Lower leg skin (tissue), 4 donors: ENCODE measurements at places on chromosomes 5 and 9.
A peak's percentile ranks its signal among the peaks of the same experiment; 100 is the strongest.

GRCh38 chr5:17340819-17341218 lies 123.4 kb downstream of the BASP1 start:
- no peak for DNase-seq

DNA sequence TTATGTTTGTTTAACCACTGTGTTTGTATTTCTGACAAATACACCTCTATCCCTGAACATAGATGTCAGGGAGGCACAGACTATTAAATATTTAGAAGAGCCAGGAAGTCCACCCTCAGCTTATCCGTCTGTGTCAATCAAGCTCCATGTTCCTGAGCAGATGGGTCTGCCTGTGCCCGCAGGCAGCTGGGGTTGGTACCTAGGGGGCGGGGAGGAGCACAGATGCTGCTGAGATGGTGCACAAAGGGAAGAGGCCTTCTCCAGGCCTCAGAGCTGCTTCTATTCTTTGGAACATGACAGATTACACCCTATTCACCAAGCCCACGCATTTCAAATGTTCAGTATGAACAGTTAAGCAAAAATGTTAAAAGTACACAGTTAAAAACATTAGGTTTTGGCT lies 142.1 kb downstream of the EPB41L4A start:
- no peak for DNase-seq

DNA sequence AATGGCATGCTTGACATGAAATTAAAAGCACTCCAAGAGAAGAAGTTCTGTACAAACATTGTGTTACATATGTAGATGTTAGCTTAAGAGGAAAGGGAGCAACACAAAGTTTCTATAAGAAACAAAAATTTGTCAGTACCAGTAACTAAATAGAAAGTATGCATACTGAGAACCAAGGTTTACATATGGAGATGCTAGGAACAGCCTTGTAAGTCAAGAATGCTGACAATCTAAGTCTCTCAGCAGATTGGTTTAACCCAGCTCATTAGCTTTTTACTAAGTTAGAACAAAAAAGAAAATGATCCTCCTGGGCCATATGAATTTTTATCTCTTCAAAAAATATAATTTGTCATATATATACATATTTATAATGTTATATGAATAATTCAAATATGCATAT lies 2022.1 kb upstream of the ACO1 start:
- DNase-seq, result no peak

DNA sequence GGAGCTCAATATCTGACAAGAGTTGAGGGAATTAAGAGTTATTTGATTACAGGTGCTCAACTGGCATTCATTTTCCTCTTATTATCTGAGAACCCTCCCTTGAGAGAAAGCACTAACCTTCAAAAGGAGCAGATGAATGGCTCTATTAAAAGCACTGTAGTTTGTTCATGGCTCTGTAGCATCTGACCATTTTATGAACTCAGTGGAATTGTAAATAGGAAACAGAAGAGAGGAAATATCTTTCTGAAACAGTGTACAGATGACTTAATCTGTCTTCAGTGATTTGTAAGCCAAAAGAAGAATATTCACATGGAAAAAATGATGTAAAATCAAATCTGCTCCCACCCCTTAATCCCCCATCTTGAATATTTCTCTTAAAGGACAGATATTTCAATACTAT lies 810.4 kb upstream of the GRAMD2B start:
- DNase-seq, result no peak

DNA sequence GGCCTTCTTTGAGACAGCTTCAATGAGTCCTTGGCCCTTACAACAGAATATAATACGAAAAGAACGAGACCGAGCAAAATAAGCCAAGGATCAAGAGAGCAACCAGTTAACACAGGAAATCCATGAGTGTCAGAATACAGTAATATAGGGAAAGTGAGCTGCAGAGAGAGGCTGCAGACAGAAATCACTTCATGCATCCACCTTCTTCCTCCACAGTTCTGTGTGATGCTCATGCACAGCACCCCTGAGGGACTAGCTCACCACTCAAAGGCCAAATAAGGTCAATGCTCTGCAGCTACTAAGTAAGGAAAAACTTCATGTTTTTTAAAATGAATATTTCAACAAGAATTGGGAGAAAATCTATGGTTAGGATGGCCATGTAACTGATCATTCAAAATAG lies 257.1 kb downstream of the MCTP1 start:
- DNase-seq, result no peak

- no peak for DNase-seq
These were observed 322.9 kb downstream of the SLIT3 start for GRCh38 chr5:168978015-168978414.

- DNase-seq, result no peak
These were observed 33.5 kb upstream of the ZSWIM6 start for GRCh38 chr5:61298580-61298979.

- no peak for DNase-seq
These were observed 37.3 kb upstream of the FYB1 start for GRCh38 chr5:39256477-39257235.

GRCh38 chr9:33146298-33146697 lies 20.8 kb downstream of the B4GALT1 start:
- DNase-seq, result no peak

GRCh38 chr5:112977440-112977861 lies 853 bp downstream of the DCP2 start:
- no peak for DNase-seq

GRCh38 chr9:115591584-115591984 lies 473.6 kb upstream of the TNC start:
- peak; percentile 76 for DNase-seq

- DNase-seq, result peak; percentile 11
These were observed 53.3 kb downstream of the AHRR start for GRCh38 chr5:374631-375335.

- DNase-seq, result no peak
These were observed 10.5 kb downstream of the BRD3 start for GRCh38 chr9:134057307-134057657.

DNA sequence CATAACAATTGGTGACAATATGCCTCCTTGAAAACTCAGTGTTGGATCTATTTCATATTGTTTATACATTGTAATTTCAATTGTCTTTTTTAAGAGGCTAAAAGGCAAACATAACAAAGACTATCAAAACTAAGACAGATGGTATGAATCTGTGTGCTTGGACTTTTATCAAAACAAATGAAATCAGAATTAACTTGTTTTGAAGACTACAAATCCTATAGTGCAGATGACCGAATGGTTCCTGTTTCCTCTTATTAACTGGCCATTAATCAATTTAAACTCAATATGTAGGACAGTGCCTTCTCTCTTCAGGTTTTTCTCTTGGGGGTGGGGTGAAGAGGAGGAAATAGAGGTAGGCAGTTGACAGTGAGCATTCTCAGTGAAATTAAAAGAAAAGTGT lies 366.9 kb upstream of the GRAMD2B start:
- no peak for DNase-seq

DNA sequence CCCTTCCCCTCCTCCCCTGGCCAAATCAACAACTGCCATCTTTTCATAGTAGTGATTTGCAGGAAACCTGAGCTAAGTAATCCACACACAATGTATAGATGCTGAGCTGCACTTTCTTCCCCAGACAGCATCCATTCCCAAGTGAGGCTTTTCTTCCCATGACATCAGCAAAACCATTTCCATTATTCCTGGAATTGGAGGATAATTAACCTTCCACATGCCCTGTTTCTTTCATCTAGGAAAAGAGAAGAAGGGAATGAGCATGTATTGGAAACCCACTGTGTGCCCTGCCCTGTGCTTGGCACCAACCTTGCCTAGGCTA lies 268.0 kb downstream of the ZSWIM6 start:
- DNase-seq, result no peak

DNA sequence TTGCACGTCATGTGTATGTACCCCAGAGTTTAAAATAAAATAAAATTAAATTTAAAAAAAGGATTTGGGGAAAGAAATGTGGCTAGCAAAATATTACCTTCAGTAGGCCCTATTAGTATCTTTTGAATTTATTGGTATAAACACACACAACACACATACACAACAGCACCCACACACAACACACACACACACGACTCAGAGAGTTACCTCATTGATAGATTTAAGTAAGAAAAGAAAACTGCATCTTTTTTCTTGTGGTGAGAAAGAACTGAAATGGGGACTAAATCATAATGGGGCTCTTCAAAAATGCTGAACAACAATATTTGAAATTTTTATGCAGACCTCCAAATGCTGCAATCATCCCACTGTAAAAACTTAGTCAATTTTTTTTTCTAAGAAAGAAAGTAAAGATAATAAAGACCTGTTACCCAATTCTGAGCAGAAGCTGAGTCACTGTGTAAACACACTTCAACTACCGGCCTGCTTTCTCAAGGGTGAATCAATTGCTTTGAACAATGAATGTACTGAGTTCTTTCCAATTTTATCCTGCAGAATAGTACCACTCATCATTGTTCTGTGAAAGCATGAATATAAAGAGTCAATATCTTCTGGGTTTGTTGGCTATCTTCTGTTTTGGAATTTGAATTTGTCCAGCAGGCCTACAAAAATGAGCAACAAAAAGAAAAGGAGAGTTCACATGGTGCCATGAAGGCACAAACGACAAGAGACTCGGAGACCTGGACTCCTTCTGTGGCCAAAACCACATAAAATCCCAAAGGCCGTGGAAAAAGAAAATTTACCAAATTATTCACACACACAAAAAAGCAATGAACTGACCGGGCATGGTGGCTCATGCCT lies 57.9 kb upstream of the CCNG1 start:
- DNase-seq, result no peak

- DNase-seq, result no peak
These were observed 57.2 kb downstream of the GNAQ start for GRCh38 chr9:77974434-77974833.

- DNase-seq, result no peak
These were observed 2.3 kb downstream of the CCDC69 start for GRCh38 chr5:151221574-151221973.

- no peak for DNase-seq
These were observed 65.7 kb downstream of the ADAMTS2 start for GRCh38 chr5:179279347-179280094.

- DNase-seq, result no peak
These were observed 5.9 kb downstream of the SLC23A1 start for GRCh38 chr5:139377226-139377625.

- no peak for DNase-seq
These were observed 49.7 kb downstream of the GNAQ start for GRCh38 chr9:77981907-77982306.

DNA sequence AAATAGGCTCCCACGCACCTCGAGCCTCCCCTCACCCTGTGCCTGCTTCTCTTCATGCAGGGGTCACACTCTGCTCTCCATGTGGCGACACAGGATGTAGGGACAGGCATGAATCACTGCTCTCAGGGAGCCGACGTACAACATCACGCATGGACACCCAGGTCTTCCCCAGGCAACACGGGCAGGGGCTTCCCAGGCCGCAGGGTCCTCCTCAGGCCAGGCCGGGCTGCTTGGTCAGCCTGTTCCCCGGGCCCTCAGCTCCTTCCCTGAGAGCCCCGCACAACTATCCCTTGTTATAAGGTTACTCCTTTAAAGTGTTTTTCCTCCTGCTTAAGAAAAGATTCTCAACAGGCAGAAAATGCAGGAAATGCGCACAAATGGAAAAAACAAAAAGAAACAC lies 1.1 kb downstream of the SLC6A18 start:
- DNase-seq, result no peak

- DNase-seq, result no peak
These were observed 638.1 kb downstream of the EFNA5 start for GRCh38 chr5:107032629-107033028.

- no peak for DNase-seq
These were observed 36.4 kb downstream of the ATPSCKMT start for GRCh38 chr5:10213316-10213715.

DNA sequence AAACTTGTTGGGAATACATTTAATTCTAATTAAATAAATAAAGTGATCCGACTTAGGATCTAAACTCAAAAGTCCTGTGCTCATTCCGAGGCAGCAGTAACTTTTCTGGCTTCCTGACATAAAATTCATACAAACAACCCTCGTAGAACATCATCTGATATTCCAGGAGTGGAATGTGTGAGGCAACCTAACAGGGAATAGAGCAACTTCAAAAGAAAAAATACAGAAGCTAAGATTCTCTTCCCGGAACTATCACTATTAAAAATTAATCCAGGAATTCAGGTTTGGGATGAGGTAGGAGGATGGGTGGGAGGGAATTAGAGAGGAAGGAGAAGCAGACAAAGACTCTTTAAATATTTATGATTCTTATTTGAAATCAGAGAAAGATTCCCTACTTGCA lies 32.9 kb upstream of the TRIO start:
- no peak for DNase-seq

DNA sequence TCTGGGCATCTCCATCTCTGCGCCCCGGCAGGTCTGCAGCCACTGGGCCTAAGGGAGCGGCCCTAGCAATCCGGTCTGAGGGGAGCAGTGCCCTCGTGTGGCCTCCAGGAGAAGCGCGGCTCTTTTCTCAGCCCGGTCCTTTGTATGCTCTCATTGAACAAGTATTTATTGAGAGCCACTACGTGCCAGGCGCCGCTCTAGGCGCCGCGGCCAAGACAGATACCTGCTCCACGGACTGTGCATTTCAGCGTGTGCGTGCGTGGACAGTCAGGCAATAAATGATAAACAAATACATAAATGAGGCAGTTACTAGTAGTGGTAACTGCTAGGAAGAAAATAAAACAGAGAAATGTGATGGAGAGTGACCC lies 2.3 kb upstream of the SLC4A9 start:
- peak; percentile 80 for DNase-seq

DNA sequence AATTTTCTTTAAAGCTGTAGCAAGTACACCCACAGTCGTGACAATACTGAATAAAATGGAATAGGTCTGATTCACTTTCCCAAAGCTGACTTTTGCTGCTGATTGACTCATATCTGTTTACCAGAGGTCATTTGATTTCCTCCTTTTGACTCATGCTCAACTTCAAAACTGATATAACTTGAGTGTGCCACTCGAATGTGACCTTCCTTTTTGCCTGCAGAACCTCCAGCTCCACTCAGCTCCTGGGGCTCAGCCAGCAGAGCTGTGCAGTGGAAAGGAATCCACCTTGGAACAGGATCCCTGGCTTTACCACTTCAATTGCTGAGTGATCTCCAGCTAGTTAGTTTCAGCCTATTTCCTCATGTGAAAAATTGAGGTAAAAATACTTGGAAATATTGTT lies 84.1 kb downstream of the FEM1C start:
- no peak for DNase-seq

- DNase-seq, result no peak
These were observed 503.6 kb upstream of the PAPPA start for GRCh38 chr9:115649991-115650472.

- no peak for DNase-seq
These were observed 102.6 kb downstream of the ARHGAP26 start for GRCh38 chr5:142872795-142873194.

GRCh38 chr5:56732121-56732520 lies 83.2 kb upstream of the MAP3K1 start:
- DNase-seq, result no peak

GRCh38 chr5:61777292-61777691 lies 445.2 kb downstream of the ZSWIM6 start:
- no peak for DNase-seq

GRCh38 chr5:79189439-79190234 lies 46.3 kb upstream of the JMY start:
- no peak for DNase-seq

- no peak for DNase-seq
These were observed 560 bp upstream of the NDUFS6 start for GRCh38 chr5:1800472-1801221.
